ENCODE measurements at places on chromosomes 11 and 22.

GRCh38 chr11:14645015-14645912 is 1.7 kb downstream of the PDE3B start:
- DNase-seq, result peak; percentile 70

DNA sequence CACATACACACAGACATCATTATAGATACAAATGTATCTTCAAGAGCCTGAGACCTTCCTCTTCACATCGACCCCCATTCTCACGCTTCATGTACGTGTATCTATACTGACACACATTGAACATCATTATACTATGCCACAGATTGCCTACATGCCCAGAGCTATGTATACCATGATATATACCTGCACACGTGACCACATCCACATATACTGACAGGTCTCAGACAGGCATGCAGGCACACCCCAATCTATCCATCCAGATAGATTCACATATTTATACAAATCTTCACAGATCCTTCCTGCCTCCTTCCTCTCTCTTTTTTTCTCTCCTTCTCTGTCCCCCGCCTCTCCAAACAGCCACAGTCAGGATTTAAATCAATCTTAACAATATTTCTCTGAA is 140.1 kb downstream of the CEP164 start:
- DNase-seq, result no peak

DNA sequence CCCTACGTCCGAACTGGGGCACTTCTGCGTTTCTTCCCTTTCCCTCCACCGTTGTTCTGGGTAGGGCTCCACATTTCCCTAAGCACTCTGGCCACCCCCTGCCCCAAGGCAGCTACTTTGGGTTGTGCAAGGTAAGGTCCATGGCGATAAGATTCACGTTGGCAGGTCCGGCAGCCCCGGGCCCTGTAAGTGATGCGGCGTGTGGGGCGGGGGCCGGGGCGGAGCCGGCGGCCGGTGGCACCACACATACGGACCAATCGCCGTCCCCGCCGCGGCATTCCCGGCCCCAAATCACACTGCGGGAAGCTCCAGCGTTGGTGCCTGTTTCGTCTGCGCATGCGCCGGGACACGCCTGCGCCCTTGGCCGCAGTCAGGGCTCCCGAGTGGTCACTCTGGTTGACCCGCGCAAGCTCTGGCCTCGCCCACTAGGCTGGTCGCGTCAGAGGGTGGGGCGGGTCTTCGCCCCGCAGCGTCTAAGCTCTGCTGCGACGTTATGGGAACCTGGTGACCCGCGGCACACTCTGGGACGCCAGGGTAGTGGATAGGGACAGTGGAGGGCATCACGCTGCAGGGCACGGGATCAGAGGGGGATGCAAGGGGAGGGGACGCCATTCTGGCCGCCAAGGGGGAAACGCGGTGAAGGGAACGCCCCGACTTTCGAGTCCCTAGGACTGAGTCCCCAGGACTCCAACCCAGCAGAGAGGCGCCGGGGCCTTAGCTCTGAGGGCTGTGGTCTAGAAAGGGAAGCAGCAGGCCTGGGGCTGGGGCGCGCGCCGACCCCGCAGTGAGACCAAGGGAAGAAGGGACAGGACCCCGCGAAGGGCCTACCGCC is 1.6 kb downstream of the FADS1 start:
- peak; percentile 91 for DNase-seq

GRCh38 chr11:133238027-133238426 is 294.3 kb downstream of the OPCML start:
- DNase-seq, result no peak

GRCh38 chr11:13019313-13019712 is 10.2 kb downstream of the RASSF10 start:
- no peak for DNase-seq
